ENCODE measurements at places on chromosomes 1 and 21. TPM values are rescaled to one million over a fixed set of nuclear protein-coding genes. Genes with fewer than 3 reads are reported as not detected.

The VASH2 gene
- 21.6 TPM for total RNA-seq

The GJC2 gene
- 2.0 TPM for total RNA-seq

The RIPPLY3 gene
- total RNA-seq: 0.99 TPM

The RNPC3 gene
- total RNA-seq: 29.0 TPM

The DIRAS3 gene
- total RNA-seq: 1.5 TPM

The SLAMF9 gene
- not detected for total RNA-seq

The SHISA4 gene
- total RNA-seq: 28.4 TPM

The SPATA46 gene
- not detected for total RNA-seq

The ANXA9 gene
- 8.5 TPM for total RNA-seq

The FLG2 gene
- total RNA-seq: 0.06 TPM

The TNFRSF14 gene
- 45.6 TPM for total RNA-seq

The LCE2A gene
- not detected for total RNA-seq

The ARHGAP30 gene
- 5.5 TPM for total RNA-seq

The COL24A1 gene
- total RNA-seq: 1.9 TPM

The ADAMTS5 gene
- total RNA-seq: 36.7 TPM

The HOOK1 gene
- total RNA-seq: 26.1 TPM

The TNFSF18 gene
- total RNA-seq: 0.70 TPM

The S100A12 gene
- total RNA-seq: 32.5 TPM

The REG4 gene
- 0.58 TPM for total RNA-seq

The SLC9C2 gene
- not detected for total RNA-seq

The GALNT2 gene
- 53.7 TPM for total RNA-seq

The FCRL2 gene
- total RNA-seq: 0.18 TPM

The OR2M3 gene
- total RNA-seq: not detected

Measured in metanephros (tissue), 2 donors.